RKO (cell line): ENCODE measurements at places on chromosomes 11 and 22.

GRCh38 chr22:38927033-38927781, 30.2 kb upstream of the APOBEC3A start:
- no peak for DNase-seq

DNA sequence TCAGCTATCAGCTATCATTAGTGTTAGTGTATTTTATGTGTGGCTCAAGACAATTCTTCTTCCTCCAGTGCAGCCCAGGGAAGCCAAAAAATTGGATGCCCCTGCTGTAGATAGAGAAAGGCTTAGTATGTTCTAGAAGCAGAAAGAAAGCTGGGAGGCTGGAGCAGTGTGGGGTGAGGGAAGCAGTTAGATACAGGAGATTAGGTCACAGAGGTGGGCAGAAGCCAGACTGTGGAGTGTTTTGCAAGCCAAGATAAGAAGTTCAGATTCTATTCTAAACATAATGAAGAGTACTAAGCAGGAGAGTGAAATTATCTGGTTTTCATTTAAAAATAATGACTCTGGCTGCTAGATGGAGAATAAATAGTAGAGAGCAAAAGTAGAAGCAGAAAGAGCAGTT, 381.7 kb downstream of the DCDC1 start:
- no peak for DNase-seq

- DNase-seq = no peak
Measured at GRCh38 chr11:132523929-132524328, 1008.4 kb downstream of the OPCML start.

DNA sequence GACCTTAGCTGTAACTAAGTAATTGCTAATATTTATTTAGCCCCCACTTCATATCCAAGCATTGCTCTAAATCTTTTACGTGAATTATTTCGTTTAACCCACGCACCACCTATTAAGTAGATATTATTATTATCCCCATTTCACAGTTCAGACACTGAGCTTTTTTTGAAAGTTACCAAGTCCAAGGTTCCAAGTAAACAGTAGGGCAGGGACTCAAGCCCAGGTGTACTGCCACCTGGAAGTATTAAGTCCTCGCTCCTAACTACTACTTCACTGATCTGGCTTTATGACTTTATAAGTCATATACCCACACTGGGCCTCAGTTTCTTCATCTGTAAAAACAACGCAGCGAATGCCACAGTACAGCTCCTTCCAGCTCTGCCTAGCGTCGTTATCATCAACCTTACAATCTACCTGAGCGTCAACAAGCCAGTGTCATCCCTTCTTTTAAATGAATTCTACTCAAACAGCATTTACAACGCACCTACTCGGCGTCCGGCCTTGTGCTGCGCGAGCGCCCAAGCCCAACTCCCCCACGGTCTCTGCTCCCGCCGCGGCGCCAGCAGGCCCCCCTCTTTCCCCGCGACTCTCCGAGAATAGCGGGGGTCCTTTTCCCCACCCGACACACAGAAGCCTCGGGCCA, 624 bp downstream of the TMEM41B start:
- peak; percentile 46 for DNase-seq

GRCh38 chr11:112790286-112790685, 170.9 kb upstream of the NCAM1 start:
- DNase-seq = no peak

GRCh38 chr11:65867284-65868071, 5.1 kb downstream of the EFEMP2 start:
- DNase-seq = no peak
